ENCODE measurements at places on chromosomes 7 and 10. TPM values are rescaled to one million over a fixed set of nuclear protein-coding genes. Genes with fewer than 3 reads are reported as not detected.
A peak's percentile ranks its signal among the peaks of the same experiment; 100 is the strongest.

DNA sequence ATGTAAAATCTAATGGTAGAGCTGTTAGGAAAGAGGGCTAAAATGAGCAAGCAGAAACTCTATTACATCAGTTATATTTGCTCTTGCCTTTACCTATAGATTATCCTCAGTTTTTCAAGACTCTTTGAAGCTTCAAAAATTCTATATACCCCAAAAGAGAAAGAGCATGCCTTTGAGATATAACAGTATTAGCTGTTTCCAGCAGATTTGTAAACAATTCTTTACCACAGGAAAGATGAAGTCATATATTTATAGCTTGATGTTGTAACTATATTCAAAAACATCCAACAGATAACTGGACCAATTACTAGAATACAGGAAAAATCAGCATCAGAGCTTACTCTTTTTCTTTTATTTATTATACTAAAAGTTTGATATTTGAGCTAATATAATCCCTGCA, 416.2 kb upstream of the TPK1 start:
- DNase-seq, result no peak

GRCh38 chr7:99473315-99473596, 566 bp downstream of the ZNF789 start:
- peak; percentile 59 for DNase-seq

DNA sequence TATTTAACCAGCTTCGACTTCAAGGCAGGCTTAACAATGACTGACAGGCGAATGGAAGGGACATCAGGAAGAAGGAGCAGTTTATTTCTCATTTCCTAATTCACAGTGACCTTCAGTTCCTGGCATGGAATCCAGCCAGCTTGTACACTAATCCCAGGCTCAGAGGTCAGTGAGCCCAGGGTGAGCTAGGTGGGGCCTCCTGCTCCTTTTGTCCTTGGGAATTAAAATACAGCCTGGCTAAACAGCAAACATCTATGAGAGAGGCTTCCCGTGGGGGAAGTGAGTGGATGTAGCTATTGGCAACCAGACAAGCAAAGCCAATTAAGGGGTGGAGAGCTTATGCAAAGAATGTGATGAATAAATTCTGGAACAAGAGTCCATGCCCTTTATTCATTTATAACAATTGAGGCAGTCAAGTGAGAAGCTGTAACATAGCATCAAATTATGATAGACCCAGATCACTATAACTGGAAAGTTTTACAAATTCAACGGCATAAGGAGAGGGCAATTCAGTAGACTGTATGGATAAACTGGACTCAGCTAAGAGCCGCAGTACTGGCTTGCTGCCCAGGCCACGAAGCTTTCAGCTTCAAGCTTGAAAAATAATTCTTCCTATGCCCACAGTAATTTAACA, 57.1 kb downstream of the STK17A start:
- DNase-seq, result peak; percentile 80

- DNase-seq, result no peak
Observed at GRCh38 chr10:133168617-133169031, 8.6 kb downstream of the KNDC1 start.

The VGF gene
- not detected for total RNA-seq

Data from umbilical cord (tissue), 2 donors.